ENCODE measurements at places on chromosomes 4 and X.

DNA sequence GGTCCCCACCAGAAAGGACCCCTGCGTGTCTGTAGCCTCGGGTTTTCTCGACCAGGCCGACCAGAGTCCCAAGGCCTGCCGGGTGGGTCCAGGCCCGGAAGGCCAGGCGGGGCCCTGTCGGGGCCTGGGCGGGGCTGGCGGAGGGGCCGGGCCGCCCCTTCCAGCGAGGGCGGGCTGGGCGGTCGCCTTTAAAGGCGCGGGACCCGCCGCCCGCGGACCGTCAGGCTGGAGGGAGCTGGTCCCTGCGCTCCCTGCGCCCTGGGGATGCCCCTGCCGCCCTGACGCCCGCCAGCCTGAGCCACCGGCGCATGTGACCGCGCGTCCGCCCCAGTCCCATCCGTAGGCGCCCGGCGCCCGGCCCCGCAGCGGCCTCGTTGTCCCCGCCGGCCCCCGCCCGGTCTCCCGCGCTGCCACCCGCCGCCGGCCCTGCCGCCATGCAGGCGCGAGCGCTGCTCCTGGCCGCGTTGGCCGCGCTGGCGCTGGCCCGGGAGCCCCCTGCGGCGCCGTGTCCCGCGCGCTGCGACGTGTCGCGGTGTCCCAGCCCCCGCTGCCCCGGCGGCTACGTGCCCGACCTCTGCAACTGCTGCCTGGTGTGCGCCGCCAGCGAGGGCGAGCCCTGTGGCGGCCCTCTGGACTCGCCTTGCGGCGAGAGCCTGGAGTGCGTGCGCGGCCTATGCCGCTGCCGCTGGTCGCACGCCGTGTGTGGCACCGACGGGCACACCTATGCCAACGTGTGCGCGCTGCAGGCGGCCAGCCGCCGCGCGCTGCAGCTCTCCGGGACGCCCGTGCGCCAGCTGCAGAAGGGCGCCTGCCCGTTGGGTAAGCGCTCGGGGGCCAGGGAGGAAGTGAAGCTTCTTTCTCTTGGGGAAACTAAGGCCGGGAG is at the start of gene HTRA3:
TSS of gene HTRA3 (plus strand) at position 220 of the 883 bp plus-strand sequence. CDS start at position 435, 215 bp downstream.
- no peak for DNase-seq

DNA sequence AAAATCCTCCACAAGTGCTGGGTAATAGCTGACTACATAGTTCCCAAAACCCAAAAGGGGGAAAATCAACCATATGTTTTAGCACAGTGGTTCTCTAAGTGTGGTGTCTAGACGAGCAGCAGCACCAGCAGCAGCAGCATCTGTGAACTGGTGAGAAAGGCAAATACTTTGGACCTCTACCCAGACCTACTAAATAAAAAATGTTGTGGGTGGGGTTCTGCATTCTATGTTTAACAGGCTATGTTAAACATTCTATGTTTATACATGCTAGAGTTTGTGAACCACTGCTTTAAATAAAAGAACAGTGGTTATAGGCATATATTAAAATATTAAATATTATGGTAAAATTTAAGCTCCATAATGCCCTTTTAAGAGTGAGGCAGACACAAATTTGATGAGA is 1004.9 kb upstream of the GRID2 start:
- DNase-seq: no peak

GRCh38 chr4:5206016-5206790 is 154.9 kb downstream of the STK32B start:
- DNase-seq: peak; percentile 84

DNA sequence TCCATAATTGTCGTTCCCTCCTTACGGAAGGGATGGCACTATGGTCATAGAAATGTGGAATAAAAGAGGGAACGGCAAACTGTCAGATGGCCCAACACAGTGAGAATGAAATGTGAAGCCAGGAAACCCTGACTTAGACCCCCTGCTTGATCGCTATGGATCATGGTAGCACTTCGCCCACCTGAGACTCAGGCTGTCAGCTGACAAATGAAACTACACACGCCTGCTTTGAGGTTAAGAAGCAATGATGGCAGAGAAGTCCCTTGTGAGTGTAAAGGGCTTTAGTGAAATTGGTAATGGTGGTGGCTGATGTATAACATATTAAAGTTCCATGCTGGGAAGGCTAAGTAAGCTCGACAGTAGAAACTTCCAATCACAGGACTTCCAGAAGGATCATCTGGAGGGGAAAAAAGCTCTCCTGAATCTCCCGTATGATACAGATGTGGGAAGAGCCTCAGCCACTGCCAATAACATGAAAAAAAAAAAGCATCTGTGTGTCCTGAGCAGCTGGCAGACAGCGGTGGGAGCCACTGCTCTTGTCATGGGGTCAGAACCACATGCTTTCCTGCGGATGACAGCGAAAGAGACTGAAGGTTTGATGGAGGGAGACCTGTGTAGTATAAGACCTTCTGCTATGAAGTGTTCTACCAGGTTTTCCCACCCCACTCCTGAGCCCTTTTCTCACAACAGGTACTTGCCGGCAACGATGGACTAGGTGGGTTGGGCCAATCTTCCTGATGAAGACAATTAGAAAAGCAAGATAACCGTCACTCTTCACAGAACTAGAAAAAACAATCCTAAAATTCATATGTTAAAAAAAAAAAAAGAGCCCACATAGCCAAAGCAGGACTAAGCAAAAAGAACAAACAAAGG is 107.6 kb downstream of the AFAP1 start:
- no peak for DNase-seq

- DNase-seq: no peak
Measured at GRCh38 chr4:189912170-189912569, 28.5 kb upstream of the FRG1 start.

DNA sequence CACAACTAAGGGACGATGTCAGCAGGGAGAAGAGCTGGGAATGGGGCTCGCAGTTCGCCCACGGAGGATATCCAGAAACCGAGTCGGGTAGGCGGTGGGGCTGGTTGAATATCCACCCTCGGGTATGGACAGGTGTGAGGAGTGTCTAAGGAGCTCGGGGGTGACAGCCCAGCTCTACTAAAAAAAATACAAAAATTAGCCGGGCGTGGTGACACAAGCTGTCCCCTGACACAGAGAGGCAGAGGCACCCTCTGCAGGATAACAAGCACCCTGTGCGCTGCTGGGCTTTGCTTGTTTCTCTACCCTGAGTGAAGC is 12.2 kb upstream of the ASMTL start:
- no peak for DNase-seq

DNA sequence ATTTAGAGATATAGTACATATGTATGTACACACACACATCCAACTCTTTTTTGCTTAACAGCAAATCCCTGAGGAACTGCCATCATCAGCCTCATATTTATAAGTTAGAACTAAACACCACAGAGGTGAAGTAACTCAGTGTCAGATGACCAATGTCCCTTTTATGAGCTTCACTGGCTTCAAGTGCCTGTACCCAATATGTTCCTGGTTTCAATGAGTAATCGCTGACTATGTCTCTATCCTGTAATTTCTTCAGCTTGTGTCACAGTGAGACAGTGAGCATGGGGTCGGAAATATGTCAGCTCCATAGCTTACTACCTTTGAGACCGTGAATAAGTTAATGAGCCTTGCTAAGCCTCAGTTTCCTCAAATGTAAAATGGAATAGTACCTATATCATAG is 136.2 kb upstream of the RASGEF1B start:
- no peak for DNase-seq

GRCh38 chrX:136646602-136647239 is 1.2 kb upstream of the CD40LG start:
- DNase-seq: no peak

DNA sequence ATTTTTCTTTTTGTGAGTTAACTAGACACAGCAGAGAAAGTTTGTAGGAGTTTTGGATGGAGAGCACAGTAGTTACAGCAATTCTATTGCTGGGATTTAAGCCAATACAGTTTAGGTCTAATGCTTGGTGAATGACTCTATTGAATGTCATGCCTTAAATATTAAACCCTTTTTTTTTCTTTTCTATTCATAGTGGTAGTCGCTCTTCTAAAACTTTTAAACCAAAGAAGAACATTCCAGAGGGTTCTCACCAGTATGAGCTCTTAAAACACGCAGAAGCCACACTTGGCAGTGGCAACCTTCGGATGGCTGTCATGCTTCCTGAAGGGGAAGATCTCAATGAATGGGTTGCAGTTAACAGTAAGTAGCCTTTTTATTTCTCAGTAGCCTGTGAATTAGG is 34.8 kb upstream of the DCK start:
- DNase-seq: peak; percentile 46

DNA sequence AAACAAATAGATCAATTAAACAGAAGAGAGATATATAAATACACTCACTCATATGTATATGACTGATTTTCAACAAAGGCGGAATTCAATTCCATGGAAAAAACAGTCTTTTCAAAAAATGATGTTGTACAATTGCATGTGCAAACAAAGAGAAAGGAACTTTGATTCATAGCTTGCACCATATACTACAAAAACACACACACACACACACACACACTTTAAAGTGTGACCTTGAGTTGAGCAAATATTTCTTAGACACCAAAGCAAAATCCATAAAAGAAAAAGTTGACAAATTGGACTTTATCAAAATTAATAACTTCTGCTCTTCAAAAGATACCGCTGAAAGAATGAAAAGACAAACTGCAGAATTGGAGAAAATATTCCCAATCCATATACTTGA is 168.8 kb downstream of the EVC2 start:
- no peak for DNase-seq

- no peak for DNase-seq
Measured at GRCh38 chrX:133776072-133776471, 209.3 kb downstream of the GPC3 start.

GRCh38 chr4:139330283-139330682 is 28.0 kb upstream of the NDUFC1 start:
- DNase-seq: no peak

- DNase-seq: no peak
Measured at GRCh38 chr4:37452952-37453280, 208.4 kb downstream of the NWD2 start.

Data from fibroblast of skin of left quadriceps (primary cell).